ENCODE measurements at places on chromosomes 2 and 18.

DNA sequence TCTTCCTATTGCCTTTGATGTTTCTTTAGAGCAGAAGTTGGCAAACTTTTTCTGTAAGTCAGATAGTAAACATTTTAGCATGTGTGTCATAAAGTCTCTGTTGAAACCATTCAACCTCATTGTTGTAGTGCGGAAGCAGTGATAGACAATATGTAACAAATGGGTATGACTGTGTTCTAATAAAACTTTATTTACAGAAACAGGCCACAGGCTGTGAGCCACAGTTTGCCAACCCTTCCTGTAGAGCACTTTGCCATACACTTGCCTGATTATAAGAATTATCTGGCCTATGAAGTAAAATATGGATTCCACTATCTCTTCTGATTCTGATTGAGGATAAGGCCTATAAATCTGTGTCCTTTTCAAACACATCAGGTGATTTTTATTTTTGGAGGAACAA lies 237.4 kb downstream of the DOK6 start:
- no peak for DNase-seq

DNA sequence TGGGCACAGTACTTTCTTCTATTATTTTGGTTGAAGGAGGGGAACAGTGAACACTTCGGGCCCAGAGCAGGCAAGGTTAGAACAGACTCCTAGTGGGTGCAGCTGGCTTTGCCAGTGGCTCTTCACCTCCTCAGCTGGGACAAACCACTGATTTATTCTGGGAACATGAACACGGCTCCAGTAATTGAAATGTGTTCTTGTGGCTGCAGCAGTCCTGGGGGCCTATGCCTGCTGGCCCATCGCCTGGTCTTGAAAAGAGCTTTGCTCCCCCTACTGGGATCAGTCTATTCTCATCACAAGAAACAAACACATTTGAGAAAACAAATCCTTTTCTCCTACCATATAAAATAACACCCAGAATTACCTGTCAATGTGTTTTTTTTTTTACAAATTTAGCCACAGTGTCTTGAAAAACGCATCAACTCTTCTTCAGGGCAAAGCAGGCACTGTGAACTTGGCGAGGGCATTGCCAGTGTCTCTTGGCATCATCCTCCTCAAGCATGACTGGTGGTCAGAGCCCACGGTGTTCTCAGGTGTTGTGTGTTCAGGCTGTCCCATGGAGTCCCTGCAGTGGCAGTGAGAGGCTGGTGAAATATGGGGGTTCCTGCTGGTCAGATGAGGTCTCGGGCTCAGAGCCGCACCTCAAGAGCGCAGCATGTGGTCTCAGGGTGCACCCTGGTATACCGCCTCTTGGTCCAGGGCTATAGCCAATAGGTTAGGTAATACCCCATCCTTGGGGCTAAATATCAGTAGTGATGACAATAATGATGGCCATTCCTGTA lies 51.3 kb downstream of the RNF144A start:
- DNase-seq, result no peak

DNA sequence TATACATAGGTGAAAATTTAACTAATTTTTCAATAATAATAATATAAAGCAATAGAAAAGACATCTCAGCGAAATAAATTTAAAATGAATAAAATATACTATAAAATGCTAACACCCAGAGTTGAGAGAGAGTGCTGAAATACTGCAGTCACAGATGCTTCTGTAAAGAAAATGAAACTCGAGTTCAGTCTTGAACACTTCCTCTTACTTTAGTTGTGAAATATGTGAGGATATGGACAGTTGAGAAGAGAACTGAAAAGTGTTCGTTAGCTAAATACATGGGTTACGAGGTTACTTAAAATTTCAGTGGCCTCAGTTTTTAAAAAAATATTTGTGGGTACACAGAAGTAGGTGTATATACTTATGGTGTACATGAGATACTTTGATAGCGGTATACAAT lies 106.8 kb downstream of the DNAH7 start:
- no peak for DNase-seq

DNA sequence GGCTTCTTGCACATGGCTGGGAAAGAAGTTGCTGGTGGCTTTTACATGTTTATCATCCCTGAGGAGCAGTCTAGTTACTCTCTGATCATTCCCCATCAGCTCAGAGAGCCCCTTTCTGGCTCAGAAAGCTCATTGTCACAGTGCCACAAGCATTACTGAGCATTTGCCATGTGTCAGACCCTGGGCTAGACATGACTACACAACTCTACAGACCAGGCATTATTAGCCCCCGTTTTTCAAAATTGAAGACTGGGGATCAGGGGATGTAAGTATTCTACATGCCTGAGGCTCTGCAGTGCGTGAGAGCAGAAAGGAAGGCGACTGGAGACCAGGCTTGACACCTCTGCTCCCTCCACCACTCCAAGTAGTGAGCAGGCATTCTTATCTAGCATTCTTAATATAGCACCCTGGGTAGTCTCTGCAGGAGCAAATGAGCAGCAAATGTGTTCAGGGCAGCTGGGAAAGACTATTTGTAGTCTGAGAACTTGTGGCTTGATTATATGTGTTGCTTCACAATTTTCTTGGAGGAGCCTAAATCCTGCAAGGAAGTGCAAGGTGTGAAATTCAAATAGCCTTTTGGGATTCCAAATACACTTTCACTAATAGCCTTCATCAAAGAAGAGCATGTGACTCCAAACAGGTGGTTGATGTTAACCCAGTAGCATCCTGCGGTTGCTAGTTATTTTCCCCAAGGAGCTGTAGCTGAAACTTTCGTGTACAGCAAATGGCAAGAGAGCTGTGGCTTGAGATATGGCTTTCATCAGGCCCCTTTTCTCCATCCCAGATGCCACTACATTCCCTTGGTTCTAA lies 143.2 kb downstream of the DDX1 start:
- no peak for DNase-seq

DNA sequence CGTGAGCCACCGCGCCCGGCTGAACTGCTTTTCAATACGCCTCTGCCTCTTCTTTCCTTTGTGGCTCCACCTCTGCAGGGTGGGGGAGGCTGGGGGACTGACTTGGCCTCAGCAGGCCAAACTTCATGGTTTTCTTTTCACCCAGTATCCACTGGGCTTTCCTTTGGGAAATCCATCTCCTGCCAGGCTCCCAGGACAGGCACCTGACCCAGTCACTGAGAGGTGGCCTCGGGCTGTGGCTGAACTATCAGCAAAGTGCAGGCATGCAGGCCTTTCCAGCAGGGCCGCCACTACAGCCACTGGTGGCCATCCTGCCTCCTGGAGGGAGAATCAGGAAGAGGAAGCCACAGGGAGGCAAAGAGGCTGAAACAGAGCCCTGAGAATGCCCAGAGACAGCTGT lies 33.4 kb upstream of the SEMA4C start:
- DNase-seq, result no peak

- DNase-seq, result no peak
Observed at GRCh38 chr18:32175265-32175664, 14.6 kb upstream of the MEP1B start.

DNA sequence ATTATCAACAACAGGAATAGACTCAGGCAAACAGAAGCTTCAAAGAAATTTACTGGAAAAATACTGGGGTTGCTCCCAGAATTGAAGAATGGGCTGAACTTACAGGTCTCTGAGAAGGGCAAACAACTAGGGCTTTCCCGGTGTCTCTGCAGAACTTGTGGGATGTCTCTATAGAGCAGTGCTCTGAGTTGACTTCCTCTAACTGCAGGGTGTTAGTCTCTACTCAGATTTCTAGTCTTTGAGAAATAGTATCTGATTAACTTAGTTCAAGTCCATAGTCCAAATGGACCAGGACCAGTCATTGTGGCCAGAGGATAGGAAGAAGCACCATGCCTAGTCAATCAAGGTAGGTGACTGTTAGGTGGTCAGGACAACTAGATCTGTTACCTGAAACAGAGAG lies 45.8 kb downstream of the LIMS1 start:
- DNase-seq, result no peak

DNA sequence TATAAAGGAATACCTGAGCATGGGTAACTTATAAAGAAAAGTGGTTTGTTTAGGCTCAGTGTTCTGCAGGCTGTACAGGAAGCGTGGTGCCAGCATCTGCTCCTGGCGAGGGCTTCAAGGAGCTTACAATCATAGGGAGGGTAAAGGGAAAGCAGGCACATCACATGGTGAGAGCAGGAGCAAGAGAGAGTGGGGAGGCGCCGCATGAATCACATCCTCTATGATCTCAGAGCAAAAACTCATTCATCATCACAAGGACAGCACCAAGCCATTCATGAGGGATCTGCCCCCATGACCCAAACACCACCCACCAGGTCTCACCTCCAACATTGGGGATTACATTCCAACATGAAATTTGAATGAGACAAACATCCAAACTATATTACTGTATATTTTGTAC lies 32.5 kb downstream of the R3HDM1 start:
- no peak for DNase-seq

GRCh38 chr2:33696234-33696633 lies 97.1 kb upstream of the FAM98A start:
- no peak for DNase-seq

- no peak for DNase-seq
Observed at GRCh38 chr2:184560603-184561002, 37.7 kb upstream of the ZNF804A start.

DNA sequence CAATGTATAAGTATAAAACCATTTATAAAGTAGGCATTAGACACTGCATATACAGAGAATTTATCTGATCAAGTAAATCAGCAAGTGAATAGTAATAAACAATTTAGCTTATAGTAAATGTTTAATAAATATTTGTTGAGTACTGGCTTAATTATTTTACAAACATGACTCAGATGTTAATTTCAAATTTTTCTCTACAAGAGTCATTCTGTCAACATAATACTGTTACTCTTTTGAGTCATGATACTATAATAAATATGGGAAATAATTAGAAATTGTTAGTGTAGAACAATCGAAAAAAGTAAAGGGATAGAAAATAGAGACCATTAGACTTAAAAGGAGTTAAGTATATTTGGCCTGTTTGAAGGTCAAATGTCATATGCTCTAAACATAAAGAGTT lies 133.6 kb upstream of the MC4R start:
- no peak for DNase-seq

DNA sequence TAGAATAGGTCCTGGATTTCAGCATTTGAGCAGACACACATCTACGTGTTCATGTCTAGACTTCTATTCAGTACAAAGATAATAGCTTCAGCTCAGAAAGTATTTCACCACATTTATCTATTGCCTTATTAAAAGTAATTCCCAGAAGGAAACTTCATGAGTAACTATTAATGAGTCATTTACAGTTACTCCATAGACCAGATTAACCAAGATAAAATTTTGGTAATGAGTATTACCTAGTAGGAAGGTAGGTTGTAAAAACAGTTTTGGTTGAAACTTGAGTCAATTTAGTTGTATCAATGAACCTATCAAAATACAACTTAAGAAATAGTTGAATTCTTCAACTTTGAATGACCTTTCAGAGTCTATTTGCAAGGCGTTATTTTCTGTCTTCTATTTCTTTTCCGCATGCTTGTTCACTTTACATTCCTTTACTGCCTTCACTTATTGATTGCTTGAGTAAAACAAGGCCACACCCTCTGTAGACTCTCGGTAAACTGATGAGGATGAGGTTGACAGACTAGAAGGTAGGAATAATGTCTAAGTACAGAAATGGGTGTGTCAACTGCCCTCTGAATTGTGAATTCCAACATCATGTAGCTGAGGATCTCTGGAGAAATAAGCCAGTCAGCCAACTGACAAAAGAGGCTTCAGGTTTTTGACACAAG lies 1165.6 kb upstream of the ZEB2 start:
- DNase-seq, result no peak

DNA sequence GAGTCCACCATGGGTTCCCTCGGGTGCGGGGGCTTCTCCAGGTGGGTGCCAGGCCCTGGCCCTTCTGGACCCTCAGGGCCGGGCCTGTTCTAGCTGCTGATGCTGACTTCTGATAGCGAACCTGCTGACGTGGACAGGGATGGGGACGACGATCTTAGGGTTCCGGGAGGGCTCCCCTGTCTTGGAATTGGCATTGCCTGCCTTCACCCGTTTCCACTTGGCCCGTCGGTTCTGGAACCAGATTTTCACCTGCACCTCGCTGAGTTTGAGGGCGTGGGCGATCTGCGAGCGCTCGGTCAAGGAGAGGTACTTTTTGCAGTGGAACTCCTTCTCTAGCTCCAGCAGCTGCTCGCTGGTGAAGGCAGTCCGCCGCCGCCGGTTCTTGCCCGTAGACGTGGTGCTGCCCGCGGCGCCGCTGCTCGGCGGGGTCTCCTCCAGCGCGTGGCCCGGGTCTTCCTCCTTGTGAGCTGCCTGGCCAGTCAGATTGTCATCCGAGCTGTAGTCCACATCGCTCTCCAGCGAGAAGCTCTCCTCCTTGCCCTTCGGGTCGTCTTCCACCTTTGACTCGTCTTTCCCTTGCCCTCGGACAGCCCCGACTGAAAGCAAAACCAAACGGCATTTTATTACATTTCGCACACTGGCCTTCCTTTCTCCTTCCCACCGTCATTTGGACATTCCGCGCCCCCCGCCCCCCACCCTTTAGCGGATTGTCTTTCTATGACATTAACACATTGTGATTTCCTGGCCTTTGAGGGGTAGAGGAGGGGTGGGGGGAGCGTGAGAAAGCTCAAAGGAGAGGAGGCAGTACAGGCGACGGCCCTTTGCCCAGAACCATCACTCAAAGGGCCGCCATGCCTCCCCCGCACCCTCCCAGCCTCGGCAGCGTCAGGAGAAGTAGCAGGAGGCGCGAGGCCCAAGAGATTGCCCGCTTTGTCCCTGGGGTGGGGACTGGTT lies 2.1 kb downstream of the GBX2 start:
- no peak for DNase-seq

DNA sequence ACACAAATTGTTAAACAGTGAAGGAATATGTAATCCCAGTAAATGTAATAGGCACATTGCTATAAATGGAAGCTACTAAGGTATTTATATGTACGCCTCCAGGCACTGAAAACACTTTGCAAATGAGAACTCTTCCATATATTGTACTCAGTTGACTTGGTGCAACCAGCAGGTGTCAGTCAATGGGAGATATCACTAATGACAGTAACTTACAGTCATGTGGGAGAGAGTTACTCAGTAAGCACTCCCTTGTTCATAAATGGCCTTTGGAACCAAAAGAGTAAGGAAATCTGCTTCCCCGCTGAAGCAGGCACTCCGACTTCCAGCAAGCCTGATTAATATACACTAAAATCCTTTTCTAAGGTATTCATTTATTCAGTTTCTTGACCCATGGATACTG lies 5.9 kb downstream of the MDH1 start:
- DNase-seq, result no peak

- no peak for DNase-seq
Observed at GRCh38 chr2:156841321-156841720, 405.1 kb downstream of the GPD2 start.

DNA sequence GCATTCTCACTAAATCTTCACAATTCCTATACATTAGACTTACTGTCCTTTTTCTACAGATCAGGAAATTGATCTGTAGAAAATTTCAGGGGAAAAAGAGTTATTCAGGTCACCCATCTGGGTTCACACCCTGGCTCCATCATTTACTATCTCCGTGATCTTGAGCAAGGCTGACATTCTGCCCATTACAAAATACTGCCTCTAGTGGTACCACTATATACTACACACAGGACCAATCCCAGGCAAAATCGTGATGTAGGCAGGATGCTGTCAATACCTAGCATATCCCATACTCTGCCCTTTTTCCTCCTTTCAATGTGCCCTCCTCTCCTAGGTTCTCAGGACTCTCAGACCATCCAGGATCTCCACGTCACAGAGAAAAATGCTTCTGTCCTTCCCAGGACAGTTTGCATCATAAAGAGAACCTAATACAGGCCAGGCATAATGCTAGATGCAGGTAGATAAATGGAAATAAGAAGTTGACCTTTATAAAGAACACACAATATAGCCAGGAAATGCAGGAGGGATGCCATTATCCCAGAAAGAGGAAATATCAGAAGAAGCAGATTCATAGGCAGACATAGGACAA lies 101.9 kb downstream of the CDH20 start:
- DNase-seq, result no peak

Measured in stimulated activated CD8-positive, alpha-beta memory T cell treated with anti-CD3 and anti-CD28 coated beads, Interleukin-7, amount 100 ng/mL, for 1 hour (primary cell).